ENCODE measurements at places on chromosomes 12 and 14.

DNA sequence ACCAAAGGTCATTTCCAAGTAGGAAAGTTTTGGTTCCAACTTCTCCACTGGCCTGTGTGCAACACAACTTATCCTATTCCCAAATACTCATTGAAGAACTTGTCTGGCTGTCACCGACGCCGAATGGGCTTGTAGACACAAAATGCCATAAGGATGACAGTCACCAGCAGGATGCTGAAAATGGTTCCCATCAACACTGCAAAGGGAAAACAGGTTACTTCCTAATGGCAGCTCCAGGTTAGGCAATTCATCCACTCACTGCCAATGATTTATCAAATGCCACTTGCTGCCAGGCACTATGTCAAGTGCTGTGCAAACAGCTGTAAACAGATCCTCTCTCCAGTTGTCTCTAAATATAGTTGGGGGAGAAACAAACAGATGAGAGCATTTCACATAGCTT lies 6.1 kb downstream of the C12orf76 start:
- DNase-seq, result no peak

DNA sequence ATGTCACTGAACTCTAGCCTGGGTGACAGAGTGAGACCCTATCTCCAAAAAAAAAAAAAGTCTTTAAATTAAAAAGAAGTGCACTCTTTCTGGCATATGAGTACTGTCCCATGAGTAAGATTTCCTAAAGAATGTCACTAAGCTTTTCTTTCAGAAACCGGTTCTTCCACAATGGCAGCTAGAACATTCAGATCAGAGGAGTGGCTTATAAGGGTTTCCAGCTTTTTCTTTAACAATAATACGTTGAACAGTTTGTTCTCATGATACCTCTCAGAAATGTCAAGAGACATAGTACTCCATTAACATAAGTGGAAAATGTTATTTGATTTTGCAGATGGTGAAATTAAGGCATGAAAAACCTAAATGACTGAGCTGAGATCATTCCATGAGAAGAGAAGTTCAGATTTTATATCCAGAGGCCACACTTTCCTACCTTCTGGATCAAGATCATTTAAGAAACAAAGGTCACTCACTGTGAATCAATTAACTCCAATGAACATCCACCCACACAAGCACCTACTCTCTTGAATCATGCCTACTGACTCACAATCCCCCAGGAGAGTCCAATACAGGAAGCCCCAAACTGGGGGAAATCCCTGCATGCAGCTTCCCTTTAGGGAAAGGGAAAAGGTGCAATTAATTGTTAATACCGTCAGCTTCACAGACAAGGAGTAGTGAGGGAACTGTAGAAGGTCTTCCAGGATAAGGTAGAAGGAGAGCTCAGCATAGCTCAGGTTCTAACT lies 86.9 kb downstream of the SPTSSA start:
- DNase-seq, result no peak

GRCh38 chr14:64942531-64943111 lies at the start of gene GPX2:
Gene GPX2 (minus strand): TSS chr14:64942745. CDS start chr14:64942726, 19 bp downstream.
- no peak for DNase-seq

GRCh38 chr12:132444957-132445883 lies 44.7 kb upstream of the FBRSL1 start:
- no peak for DNase-seq

DNA sequence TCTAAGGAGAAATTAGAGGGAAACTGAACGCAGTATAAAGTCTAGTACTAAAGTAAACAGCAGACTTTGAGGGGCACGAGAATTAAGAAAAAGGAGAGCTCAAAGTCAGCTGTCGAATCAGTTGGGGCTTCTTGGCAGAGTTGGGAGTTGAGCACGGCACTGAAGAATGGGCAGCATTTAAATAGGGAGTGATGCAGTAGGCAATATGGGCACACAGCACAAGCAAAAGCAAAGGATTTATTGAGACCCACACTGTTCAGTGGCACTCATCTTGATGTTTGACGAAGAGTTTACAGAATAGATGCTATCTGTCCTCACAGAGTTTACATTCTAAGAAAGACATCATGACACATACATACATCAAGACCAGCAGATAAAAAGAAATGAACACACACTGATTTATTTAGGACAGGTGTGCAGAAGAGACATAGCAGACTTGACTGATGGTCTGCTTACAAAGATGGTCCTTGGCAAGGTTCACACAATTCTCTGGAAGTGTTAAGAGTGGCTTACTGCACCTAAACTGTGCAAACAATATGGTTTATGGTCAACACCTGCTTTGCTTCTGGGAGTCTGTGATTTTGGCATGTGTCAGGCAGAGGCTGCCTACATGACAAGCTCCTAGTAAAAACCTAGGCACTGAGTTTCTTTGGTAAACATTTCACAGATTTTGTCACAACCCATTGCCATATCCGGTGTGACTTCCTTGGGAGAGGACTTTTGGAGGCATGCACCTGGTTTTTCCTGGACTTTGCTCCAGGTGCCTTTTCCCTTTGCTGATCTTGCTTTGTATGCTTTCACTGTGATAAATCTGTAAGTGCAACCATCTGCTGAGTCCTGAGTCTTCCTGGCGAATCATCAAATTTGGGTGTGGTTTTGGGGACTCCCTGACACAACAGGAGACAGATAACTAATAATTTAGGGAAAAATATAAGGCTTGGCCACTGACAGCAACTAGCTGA lies 26.3 kb downstream of the ALKBH1 start:
- DNase-seq, result no peak

- DNase-seq, result no peak
Measured at GRCh38 chr12:52245259-52245961, 12.4 kb downstream of the KRT7 start.

DNA sequence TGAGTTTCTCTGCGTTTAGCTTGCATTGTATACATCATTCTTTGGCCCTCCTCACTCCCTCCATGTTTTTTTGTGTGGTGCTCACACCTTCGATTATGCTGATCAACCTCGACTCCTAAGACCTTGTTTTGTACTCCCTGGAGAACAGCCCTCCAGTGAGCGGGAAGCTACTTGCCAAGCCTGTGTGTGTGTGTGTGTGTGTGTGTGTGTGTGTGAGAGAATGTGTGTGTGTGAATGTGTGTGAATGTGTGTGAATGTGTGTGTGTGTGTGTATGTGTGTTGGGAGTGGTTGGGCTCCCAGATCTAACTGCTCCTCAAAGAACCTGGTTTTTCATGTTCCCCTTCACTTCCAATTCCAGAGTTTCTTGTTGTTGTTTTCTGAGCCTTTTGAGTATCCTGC lies 6.0 kb downstream of the NYNRIN start:
- DNase-seq, result no peak

- no peak for DNase-seq
Measured at GRCh38 chr14:96741151-96741977, 55.8 kb upstream of the VRK1 start.

DNA sequence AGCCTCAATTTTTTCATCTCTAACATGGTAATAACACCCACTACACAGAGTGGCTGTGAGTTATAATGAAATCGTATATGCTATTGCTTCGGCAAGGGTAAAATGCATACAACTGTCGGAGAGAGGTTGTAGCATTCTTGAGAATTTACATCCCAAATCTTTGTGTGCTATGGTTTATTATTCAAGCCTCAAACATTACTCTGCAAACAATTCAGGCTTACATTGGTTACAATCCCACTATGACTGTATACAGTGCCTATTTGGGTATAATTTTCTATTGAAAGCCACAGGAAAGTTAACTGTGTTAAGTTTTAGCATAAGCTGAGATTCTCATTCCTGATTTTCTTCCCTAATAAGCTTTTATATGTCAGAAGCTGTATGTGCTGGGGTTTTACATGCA lies 20.6 kb downstream of the SLC35F4 start:
- no peak for DNase-seq

DNA sequence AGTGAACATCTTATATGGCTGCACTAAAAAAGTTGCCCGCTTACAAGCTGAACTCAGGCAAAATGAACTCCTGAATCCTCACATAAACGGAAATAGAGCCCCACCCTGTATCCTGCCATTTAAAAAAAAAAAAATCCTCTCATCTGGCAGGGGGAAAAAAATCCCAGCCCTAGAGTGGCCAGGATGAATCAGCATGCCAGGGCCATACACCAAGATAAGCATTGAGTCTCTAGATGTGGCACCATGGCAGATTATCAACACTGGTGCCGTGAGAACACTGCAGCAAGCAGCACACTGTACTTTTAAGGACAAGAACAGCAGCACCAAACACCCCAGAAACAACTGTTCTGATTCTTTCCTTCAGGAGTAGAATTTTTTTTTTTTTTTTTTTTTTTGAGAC lies 65.5 kb downstream of the RASSF3 start:
- DNase-seq, result no peak

- no peak for DNase-seq
Measured at GRCh38 chr12:4225571-4225970, 48.0 kb upstream of the CCND2 start.

DNA sequence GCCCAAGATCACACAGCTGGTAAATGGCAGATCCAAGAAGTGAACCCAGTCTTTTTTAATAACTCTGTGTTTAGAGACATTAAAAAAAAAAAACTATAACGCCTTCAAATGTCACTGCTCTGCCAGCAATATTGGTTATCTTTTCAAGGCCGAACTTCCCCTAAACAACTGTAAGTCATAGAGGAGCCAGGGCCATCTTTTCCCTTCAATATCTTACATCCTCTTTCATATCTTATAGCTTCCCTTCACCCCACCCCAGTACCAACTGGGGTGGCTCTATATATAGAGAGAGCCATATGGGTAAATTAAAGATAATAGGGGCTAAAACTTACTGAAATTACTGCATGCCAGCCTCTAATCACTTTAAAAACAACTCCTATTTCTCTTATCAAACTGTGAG lies 100.2 kb downstream of the STAB2 start:
- no peak for DNase-seq

- DNase-seq, result no peak
Measured at GRCh38 chr12:65232476-65233077, 45.9 kb upstream of the MSRB3 start.

- DNase-seq, result no peak
Measured at GRCh38 chr12:112924986-112925385, 13.3 kb upstream of the OAS3 start.

GRCh38 chr12:62267480-62267879 lies 7.3 kb downstream of the USP15 start:
- no peak for DNase-seq

GRCh38 chr14:99451234-99451633 lies 29.4 kb downstream of the SETD3 start:
- DNase-seq, result no peak

DNA sequence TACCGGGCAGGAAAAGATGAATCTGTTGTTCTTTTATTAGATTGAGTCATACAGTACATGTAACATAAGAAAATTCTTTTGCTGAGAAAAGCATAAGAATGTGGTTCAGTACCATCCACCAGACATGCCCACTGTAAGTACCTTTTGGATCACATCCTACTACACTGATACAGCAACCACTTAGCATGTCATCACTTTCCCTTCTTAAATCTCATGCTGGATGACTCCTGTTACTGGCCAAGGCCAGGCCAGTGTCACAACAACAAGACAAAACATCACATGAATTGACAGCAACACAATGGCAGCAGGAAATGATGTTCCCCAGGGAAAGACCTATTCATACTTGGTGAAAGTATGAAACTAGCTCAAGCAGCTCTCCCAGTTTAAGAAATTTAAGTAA lies 46.4 kb downstream of the STXBP6 start:
- DNase-seq, result no peak

DNA sequence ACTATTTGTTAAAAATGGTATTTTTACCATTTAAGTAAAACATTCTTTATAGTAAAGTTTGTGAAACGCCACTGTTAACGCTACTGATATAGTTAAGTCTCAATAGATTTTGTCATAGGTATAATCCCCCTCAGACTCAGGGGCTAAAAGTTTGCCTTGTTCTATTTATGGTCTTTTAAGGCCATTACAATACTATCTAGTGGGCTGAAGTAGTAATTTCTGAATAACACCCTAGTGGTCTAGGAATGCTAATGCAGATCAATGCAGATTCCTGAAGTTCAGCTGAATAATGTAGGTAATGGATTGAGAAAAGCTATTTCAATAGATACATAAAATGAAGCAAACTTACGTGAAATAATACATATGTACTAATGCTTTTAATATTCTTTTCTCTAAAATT lies 989.3 kb upstream of the NOVA1 start:
- no peak for DNase-seq

DNA sequence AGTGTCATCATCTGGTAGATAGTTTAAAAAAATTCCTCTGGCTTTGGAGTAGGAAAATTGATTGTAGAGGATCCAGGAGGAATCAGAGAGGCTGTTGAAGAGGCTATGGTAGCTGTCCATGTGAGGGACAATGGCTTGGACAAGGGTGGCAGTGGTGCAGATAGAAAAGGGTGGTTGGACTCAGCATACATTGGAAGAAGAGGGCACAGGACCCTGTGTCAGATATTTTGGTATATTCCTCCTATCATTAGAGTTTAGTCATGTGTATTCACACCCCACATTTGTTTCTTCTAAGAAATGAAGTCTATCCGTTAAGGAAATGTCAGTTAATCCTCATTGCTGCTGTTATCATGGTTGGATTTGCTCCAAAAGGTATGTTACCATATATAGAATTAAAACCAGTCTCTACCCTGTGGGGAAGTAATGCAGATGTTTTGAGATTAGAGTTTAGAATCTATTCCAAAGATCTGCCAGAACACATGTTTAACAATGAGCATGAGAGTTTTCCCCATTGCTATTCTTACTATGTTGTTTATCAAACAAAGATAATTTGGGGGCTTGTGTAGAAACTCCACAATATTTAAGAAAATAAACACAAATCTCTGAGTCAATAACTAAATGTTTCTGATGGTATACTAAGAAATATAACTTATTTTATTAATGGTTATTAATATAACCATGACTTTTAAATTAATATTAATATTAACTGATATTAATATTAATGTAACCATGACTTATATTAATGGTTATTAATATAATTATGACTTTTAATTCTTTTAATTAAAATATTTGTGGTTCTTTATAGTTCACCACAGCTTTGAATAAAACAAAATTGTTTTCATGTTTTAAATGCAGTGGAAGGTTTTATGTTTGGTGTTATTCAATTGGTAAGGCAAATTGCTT lies 80.9 kb downstream of the CRADD start:
- DNase-seq, result no peak

- DNase-seq, result no peak
Measured at GRCh38 chr12:66025477-66025876, 105.1 kb downstream of the LLPH start.

- DNase-seq, result no peak
Measured at GRCh38 chr12:107818984-107819383, 44.5 kb downstream of the ASCL4 start.

DNA sequence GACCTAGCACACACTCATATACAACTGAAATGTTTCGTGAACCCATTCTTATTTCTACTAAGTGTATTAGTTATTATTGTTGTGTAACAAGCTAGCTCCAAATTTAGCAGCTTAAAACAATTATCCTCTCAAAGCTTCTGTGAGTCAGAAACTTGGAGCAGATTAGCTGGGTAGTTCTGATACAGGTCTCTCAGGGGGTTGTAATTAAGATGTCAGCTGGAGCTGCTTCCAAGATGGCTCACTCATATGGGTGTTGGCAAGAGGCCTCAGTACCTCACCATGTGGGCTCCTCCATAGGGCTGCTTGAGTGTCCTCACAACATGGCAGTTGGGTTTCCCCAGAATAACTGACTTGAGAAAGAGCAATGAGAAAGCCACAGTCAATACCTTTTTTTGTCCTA lies 9.8 kb downstream of the GPR135 start:
- no peak for DNase-seq
